ENCODE measurements at places on chromosomes 13 and 19. TPM values are rescaled to one million over a fixed set of nuclear protein-coding genes. Genes with fewer than 3 reads are reported as not detected.

GRCh38 chr13:110712081-110712848 lies 1.2 kb upstream of the ING1 start:
- H3K36me3 ChIP-seq = no peaks in the 10 kb centered on the region
- peak overlapping the region; percentile 94 for H3K4me3 ChIP-seq
- H3K4me1 ChIP-seq = peaks cover 14% of the 10 kb centered on the region
- H3K27me3 ChIP-seq = peaks cover 4% of the 10 kb centered on the region
- H3K27ac ChIP-seq = peak overlapping the region; percentile 96

DNA sequence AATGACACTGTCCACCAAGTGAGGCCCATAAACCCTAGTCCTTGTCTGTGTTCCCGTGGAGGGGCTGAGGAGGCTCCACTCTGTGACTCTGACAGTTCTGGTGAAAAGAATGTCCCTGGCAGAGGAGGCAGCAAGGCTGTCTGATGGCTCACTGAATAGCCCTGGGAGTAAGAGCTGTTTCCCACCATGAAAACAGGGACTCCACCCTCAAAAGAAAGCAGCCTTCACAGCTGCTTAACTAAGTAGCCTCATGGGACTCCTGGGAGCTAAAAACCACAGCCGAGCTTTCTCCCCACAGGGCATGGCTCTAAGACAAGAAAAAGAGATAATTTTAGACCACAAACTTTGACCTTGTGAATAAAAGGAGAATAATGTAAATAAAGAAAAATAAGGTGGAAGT lies 135.1 kb upstream of the FRY start:
- no peaks in the 10 kb centered on the region for H3K4me1 ChIP-seq
- H3K36me3 ChIP-seq = no peaks in the 10 kb centered on the region
- H3K27me3 ChIP-seq = peaks cover 3% of the 10 kb centered on the region
- no peak overlapping the region for H3K27ac ChIP-seq
- no peak overlapping the region for H3K4me3 ChIP-seq

DNA sequence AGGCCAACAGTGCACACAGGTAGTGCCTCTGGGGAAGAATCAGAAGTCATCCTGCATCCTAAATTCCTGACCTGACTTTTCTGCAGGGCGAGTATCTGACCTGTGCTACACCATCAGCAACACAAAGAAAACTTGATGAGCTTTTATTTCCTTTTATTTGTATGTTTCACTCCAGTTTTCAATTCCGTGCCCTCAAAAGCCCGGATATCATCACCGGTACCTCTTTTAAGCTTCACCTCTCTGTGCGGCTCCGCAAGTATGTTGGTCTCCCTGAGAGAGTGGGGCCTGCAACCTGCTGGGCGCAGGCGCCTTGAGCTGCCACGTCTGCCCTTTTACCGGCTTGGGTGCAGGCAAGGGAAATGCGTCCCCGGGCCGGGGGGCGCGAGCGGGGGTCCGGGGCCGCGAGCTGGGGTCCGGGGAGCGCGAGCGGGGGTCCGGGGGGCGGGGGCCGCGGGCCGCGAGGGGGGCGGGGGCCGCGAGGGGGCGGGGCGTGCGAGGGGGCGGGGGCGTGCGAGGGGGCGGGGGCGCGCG lies 4.3 kb upstream of the DUXA start:
- H3K27me3 ChIP-seq = no peaks in the 10 kb centered on the region
- peaks cover 13% of the 10 kb centered on the region for H3K4me1 ChIP-seq
- H3K27ac ChIP-seq = peak overlapping the region; percentile 91
- peak overlapping the region; percentile 83 for H3K4me3 ChIP-seq
- peaks cover 48% of the 10 kb centered on the region for H3K36me3 ChIP-seq

GRCh38 chr19:14577885-14578427 lies 4.9 kb upstream of the CLEC17A start:
- peaks cover 10% of the 10 kb centered on the region for H3K4me1 ChIP-seq
- H3K4me3 ChIP-seq = no peak overlapping the region
- H3K27me3 ChIP-seq = no peaks in the 10 kb centered on the region
- no peaks in the 10 kb centered on the region for H3K36me3 ChIP-seq
- no peak for DNase-seq

- no peaks in the 10 kb centered on the region for H3K36me3 ChIP-seq
- H3K4me1 ChIP-seq = no peaks in the 10 kb centered on the region
- H3K27ac ChIP-seq = no peak overlapping the region
- DNase-seq = no peak
These were observed 1992.9 kb upstream of the PCDH20 start for GRCh38 chr13:63408331-63409189.

PRDX2 gene
- polyA plus RNA-seq = 362 TPM

DNA sequence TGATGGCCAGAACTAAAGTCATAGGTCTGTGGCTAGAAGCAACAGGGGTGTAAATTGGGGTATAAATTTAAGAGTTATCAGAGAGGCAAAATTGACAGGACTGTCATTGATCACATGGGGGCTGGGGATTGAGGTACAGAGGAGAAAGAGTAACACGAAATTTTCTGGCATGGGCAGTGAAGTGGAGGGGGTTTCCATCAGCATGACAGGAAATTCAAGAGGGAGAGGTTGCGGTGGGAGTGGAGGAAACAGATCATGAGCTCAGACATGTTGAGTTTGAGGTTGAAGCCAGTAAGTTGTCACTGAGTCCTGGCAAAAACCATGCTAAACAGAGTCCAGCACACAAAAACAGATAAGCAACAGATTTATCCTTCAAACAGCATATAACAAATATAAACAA lies 192.1 kb upstream of the TSC22D1 start:
- H3K4me3 ChIP-seq = no peak overlapping the region
- H3K4me1 ChIP-seq = peaks cover 16% of the 10 kb centered on the region
- DNase-seq = peak; percentile 18
- no peaks in the 10 kb centered on the region for H3K36me3 ChIP-seq
- H3K27ac ChIP-seq = no peak overlapping the region

RNASEH2B gene
- polyA plus RNA-seq = 101 TPM

GRCh38 chr13:42393573-42394360 lies 121.8 kb downstream of the AKAP11 start:
- H3K27me3 ChIP-seq = no peaks in the 10 kb centered on the region
- no peaks in the 10 kb centered on the region for H3K36me3 ChIP-seq

CGB1 gene
- polyA plus RNA-seq = not detected

- no peak overlapping the region for H3K27ac ChIP-seq
- peak; percentile 7 for DNase-seq
These were observed 186.2 kb downstream of the URI1 start for GRCh38 chr19:30128211-30128610.

DNA sequence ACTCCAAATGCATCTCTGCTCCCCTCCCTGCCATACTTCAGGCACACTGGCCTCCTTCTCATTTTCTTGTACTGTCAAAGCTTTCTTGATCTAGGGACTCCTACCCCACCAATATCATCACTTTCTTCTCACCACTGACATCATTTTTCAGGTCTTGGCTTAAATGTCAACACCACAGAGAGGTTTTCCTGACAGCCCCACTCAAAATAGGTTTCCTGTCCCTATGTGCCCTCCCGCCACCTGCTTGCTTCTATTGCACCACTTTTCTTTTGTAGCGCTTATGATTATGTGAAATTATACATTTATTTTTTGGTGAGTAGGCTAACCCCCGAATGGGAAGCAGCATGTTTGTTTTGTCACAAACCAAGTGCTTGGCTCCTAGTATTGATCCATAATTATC lies 164.6 kb downstream of the NDFIP2 start:
- no peaks in the 10 kb centered on the region for H3K36me3 ChIP-seq
- no peaks in the 10 kb centered on the region for H3K4me1 ChIP-seq
- H3K27ac ChIP-seq = no peak overlapping the region
- no peak for DNase-seq
- peaks cover 11% of the 10 kb centered on the region for H3K27me3 ChIP-seq
- H3K4me3 ChIP-seq = no peak overlapping the region

DNA sequence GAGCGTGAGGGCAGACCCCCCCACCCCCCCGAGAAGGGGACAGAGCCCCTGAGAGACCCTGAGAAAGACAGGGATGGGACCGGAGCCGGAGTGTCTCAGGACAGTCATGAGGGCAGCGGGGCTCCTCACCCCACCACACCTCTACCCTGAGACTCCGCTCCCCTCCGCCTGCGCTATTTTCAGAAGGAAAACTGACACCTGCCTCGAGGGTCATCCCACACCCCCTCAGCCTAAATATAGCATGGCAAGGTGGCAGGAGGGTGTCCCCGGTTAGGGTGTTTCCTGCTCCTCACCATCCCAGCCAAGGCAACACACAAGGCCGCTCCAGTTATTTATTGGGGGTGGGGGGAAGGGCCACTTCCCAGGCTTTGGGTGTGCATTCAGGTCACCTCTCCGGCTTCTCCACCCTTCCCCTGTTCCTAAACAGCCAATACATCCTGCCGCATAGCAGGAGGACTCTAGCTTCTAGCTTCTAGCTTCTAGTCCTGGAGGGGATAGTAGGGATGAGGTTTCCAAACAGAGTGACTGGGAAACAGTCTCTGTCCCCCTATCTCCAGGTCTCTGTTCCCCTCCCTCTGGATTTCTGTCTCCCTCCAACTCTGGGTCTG lies 1.4 kb upstream of the NTF4 start:
- peaks cover 46% of the 10 kb centered on the region for H3K27me3 ChIP-seq
- H3K27ac ChIP-seq = no peak overlapping the region
- H3K4me3 ChIP-seq = no peak overlapping the region
- no peaks in the 10 kb centered on the region for H3K4me1 ChIP-seq
- no peaks in the 10 kb centered on the region for H3K36me3 ChIP-seq

- H3K27ac ChIP-seq = no peak within 1 kb of the TSS
- H3K4me1 ChIP-seq = no peaks in the 10 kb centered on the region
- H3K36me3 ChIP-seq = no peaks in the 10 kb centered on the region
- DNase-seq = no peak
- H3K27me3 ChIP-seq = peaks cover 30% of the 10 kb centered on the region
These were observed at the start of gene KLK12 for GRCh38 chr19:51034704-51035103. KLK12 (minus strand) TSS chr19:51035002; CDS start chr19:51034621, 381 bp downstream.

GRCh38 chr13:35912841-35913240 lies 218.3 kb downstream of the DCLK1 start:
- H3K27ac ChIP-seq = no peak overlapping the region
- no peaks in the 10 kb centered on the region for H3K4me1 ChIP-seq
- H3K27me3 ChIP-seq = no peaks in the 10 kb centered on the region
- no peak overlapping the region for H3K4me3 ChIP-seq

BIVM gene
- 4.5 TPM for polyA plus RNA-seq

DNA sequence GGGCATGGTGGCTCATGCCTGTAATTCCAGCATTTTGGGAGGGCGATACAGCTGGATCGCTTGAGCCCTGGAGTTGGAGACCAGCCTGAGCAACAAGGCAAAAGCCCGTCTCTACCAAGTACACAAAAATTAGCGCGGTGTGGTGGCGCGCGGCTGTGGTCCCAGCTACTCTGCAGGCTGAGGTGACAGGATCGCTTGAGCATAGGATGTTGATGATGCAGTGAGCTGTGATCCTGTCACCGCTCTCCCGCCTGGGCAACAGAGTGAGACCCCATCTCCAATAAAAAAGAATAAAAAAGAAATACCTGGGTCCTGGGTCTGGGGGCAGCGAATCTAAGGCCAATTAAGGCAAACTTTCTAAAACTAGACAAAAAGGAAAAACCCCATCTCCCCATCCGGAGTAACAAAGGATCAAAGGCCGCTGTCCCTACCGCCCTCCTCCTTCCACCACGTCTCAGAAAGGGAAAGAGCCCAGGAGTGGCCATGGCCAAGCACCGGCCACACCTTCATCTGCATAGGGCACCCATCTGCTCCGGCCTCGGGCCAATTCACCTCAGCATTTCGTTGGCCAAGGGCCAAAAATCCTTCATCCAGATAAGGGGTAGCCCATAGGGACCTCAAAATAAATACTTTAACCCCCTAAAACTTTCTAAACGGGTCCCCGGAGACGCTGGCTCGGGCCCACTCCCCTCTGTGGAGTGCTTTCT lies 851 bp downstream of the ZNF320 start:
- no peaks in the 10 kb centered on the region for H3K27me3 ChIP-seq
- peak overlapping the region; percentile 48 for H3K27ac ChIP-seq
- H3K4me1 ChIP-seq = peaks cover 31% of the 10 kb centered on the region
- peak overlapping the region; percentile 98 for H3K4me3 ChIP-seq
- peaks cover 8% of the 10 kb centered on the region for H3K36me3 ChIP-seq
- DNase-seq = no peak

GRCh38 chr19:934197-934840 lies 8.5 kb downstream of the ARID3A start:
- H3K36me3 ChIP-seq = no peaks in the 10 kb centered on the region
- H3K4me3 ChIP-seq = no peak overlapping the region
- DNase-seq = no peak
- no peaks in the 10 kb centered on the region for H3K27me3 ChIP-seq

KLF1 gene
- polyA plus RNA-seq = 0.45 TPM

- H3K27ac ChIP-seq = no peak overlapping the region
- DNase-seq = no peak
- peaks cover 30% of the 10 kb centered on the region for H3K27me3 ChIP-seq
- H3K4me1 ChIP-seq = no peaks in the 10 kb centered on the region
- H3K4me3 ChIP-seq = no peak overlapping the region
- no peaks in the 10 kb centered on the region for H3K36me3 ChIP-seq
These were observed 112.5 kb downstream of the COL4A1 start for GRCh38 chr13:110194451-110194850.

- no peak overlapping the region for H3K4me3 ChIP-seq
- no peaks in the 10 kb centered on the region for H3K27me3 ChIP-seq
- no peaks in the 10 kb centered on the region for H3K36me3 ChIP-seq
- H3K27ac ChIP-seq = no peak overlapping the region
- no peak for DNase-seq
- no peaks in the 10 kb centered on the region for H3K4me1 ChIP-seq
These were observed 517.2 kb upstream of the SLITRK1 start for GRCh38 chr13:84399320-84400085.

- no peaks in the 10 kb centered on the region for H3K36me3 ChIP-seq
- DNase-seq = no peak
- H3K27ac ChIP-seq = peak overlapping the region; percentile 52
- peaks cover 35% of the 10 kb centered on the region for H3K4me1 ChIP-seq
- peaks cover under 1% of the 10 kb centered on the region for H3K27me3 ChIP-seq
- H3K4me3 ChIP-seq = no peak overlapping the region
These were observed 4.7 kb upstream of the SHKBP1 start for GRCh38 chr19:40571831-40572495.

FCHO1 gene
- polyA plus RNA-seq = 16.4 TPM

GRCh38 chr19:56261145-56261544 lies 11.4 kb upstream of the EDDM13 start:
- H3K4me1 ChIP-seq = no peaks in the 10 kb centered on the region
- no peak for DNase-seq
- H3K27ac ChIP-seq = no peak overlapping the region
- H3K4me3 ChIP-seq = no peak overlapping the region

DNA sequence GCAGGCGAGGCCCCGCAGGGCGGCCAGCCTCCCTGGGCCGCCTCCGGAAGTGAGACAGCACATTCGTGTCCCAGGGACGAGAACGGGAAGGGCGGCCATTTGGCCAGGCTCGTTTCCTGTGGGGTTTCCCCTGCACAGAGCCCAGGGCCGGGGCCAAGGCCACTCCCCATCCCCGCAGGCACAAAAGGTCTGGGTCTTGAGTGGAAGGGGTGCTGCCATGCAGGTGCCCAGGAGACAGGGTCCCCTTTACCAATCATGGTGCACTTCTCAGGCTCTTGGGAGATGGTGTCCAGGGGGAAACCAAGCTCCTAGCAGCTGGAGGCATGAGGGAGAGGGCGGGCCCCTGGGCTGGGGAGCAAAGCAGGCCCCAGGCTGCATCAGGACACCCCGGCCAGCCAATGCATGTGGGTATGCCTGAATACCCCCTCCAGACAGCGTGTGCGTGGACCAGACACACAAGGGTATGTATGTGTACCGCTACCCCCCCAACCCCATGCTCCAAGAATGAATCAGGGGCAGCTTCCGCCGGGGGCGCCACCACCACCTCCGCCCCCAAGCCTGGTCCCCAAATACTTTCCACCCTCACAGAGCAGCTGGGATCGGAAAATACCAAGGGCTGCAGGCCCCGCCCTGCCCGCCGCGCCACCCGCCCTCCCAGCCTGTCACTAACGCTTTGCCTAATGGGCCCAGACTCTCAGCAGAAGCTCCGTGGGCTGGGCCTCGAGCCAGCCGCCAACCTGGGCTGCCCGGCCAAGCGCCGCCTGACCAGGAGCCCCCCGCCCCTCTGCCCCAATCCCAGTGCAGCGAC lies 37.6 kb upstream of the NANOS3 start:
- H3K4me3 ChIP-seq = peak overlapping the region; percentile 88
- no peaks in the 10 kb centered on the region for H3K36me3 ChIP-seq
- H3K4me1 ChIP-seq = peaks cover 67% of the 10 kb centered on the region
- peak; percentile 72 for DNase-seq
- no peaks in the 10 kb centered on the region for H3K27me3 ChIP-seq
- H3K27ac ChIP-seq = peak overlapping the region; percentile 96

Measured in naive thymus-derived CD8-positive, alpha-beta T cell (primary cell).